Mucosa of descending colon (tissue), 3 donors: ENCODE measurements at places on chromosomes 7 and 10.

GRCh38 chr10:63574011-63574410 is 52.8 kb downstream of the REEP3 start:
- no peak for DNase-seq

DNA sequence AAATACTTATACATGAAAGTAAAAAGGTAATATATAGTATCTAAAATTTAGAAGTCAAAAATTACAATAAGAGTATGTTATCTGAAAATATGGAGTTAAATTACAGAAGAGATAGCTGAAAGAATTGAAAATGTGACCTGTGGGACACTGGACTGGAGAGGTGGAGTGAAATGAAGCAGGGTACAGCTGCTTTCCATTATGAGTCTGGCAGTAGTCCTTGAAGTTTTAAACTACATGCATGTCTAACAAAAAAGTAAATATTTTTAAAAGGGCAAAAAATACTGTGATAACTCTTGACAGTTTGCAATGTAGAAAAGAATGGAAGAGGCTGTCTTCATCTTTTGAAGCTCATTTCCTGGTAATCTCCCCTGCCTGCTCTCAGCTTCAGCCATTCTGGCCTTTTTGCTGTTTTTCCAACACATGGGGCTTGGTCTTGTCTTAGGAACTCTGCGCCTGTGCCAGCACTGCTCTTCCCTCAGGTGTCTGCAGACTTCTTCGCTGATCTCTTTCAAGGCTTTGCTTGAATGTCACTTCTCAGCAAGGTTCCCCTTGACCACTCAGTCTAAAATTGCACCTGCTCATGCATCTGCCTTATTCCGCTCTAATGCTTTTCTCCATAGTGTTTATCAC is 36.9 kb downstream of the PTPRZ1 start:
- DNase-seq: no peak

- DNase-seq: no peak
Observed at GRCh38 chr7:64294701-64295420, 18.9 kb upstream of the ZNF736 start.

DNA sequence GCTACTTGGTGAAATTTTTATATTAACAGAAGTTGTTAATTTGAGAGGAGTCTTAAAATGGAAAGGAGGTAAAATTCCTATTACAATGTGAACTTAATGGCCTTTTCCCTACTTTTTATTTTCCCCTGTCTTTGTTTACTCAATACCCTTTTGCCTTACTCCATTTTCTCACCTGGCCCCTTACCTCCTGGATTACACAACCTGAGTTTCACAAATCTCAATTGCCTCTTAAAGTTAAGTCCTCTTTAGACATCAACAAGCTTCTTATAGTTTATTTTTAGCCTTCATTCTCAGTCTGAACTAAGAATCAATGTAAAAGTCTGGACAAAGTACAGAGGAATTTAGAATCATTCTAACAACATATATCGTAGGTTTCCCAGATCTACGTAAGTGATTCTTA is 247.0 kb downstream of the PCDH15 start:
- DNase-seq: no peak

DNA sequence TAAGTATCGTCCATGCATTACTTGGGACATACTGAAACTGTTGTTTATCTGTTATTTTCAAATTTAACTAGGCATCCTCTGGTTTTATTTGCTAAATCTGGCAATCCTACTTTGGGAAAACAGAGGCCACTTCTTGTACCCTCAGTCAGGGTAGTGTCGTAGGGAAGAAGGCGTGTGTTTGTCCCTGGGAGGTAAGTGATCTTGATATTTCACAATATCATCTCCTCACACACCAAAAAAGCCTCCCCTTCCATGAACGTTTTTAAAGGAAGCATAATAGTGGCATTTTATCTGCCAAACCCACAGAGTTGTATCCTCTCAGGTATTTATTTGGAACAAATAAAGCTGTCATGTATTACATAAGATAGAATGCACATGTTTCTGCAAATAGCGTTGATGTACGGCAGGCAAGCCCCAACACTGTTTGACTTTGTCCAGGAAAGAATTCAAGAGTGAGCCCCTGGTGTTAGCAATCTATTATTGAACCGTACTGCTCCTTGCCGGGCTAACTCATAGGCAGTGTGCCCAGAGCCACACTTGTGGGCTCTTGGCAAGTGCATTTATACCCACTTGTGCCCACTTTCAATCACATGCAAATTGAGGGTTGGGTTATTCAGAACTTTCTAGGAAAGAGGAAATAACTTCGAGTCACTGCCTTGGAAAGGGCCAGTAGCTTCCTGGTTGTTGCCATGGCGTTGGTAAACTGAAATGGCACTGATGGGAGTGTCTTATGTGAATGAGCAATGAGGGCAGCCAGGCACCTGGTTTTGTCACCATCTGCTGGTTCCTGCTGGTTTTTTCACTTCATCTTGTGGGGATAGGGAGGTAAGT is 266.0 kb downstream of the USP6NL start:
- DNase-seq: no peak

DNA sequence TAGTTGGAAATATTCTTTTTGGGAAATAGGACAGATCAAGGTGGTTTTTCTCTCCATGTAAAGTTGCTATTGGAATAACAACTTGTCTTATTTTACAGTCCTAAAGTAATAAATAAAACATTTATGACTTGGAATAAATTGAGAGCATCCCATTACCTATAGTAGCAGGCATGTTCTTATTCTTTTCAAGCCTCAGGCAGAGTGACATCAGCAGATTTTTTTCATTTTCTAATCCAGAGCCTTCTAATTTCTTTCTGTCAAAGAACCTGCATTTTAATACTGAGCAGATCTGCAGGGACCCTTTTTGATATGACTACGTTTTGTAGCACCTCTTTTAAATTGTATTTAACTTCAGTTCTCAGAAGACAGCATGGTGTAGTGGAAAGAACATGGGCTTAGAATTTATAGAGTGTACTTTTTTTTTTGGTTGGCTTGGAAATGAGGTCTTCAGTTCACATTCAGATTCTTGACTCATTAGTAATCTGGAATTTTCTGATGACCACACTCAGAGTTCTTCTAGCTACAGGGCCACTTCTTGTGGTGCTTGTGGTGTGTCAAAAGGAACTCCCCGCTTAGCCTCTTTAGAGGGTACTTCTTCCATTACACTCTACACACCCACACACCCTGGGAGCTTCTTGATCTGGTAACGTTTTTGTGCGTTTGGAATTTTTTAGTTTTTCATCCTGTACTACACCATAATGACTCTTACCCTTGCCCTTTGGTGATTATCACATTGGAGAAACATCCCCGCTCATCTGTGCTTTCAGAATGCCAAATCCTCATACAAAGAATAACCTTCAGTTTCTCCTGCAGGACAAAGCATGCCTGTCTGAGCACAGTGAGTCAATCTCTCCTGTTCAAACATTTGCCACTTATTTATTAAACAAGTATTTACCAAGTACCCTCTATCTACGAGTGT is 34.6 kb downstream of the AGK start:
- DNase-seq: no peak

DNA sequence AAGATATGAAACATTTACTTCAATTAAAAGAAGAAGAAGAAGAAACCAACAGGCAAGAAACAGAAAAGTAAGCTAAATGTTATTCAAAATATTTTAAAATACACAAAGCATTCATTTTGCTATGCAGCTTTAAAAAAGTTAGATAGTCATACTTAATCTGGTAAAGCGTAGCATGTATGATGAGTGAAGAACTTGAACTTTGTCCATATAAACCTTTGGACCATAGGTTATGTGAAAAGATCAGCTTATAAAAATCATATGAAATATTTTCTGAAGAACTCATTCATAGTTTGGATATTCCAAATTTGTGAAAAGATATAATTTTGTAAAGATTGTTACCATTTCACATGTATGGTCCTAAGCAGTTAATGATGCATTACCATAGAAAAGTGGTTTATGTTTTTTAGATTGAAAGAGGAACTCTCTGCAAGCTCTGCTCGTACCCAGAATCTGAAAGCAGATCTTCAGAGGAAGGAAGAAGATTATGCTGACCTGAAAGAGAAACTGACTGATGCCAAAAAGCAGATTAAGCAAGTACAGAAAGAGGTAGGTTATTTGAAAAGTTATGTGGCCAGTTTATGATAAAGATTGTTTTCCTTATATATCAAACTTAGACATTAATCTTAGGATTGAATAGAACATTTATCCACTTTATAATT is 37.3 kb downstream of the KIF20B start:
- no peak for DNase-seq

- DNase-seq: no peak
Observed at GRCh38 chr10:63468947-63469346, 3.2 kb upstream of the JMJD1C start.

DNA sequence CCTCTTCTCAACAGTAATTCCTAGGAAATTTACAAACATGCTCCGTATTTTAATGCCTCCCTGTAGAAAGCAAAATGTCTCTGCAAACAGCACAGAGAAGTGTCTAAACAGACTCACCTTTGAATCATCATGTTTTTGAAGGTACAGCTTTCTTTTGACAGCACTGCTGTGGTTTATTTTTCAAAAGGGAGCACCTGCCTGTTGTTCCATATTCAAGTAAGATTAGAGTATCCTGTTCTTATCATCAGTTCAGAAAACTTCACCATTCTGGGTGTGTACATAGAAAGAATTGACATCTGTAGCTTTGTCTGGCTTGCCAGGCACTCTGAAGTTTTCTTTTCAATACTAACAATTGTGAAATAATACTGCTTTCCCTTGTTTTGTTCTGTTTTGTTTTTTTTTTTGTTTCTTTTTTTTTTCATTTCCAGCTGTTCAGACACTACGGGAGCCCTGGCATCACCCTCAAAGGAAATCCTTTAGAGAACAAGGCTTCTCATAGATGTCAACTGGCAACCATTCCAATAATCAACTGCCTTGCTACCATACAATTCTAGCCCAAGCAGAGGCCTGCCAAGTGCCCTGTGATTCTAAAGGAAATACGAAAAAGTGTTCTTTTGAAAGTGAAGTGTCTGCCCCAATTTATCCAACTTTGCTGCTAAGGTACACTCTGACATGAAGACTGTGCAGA is 275.9 kb downstream of the PRPF18 start:
- no peak for DNase-seq

- no peak for DNase-seq
Observed at GRCh38 chr7:149292462-149292823, 30.4 kb downstream of the ZNF783 start.
